Motor neuron (in vitro differentiated cells): ENCODE measurements at places on chromosomes 13 and 19. TPM values are rescaled to one million over a fixed set of nuclear protein-coding genes. Genes with fewer than 3 reads are reported as not detected.

Gene KLK4
- 0.67 and 1.1 TPM in 2 replicates for total RNA-seq

Gene UNC13A
- total RNA-seq: 17.4 and 21.3 TPM in 2 replicates

Gene GPC5
- total RNA-seq: 4.1 and 4.7 TPM in 2 replicates

Gene USE1
- total RNA-seq: 25.7 and 26.5 TPM in 2 replicates

Gene ELANE
- total RNA-seq: not detected in 2 replicates

Gene ZNF8
- total RNA-seq: 11.0 and 11.2 TPM in 2 replicates

Gene DAND5
- 0.14 TPM in 1 of 2 replicates, not detected in the other for total RNA-seq

Gene LMO7
- 5.3 and 6.2 TPM in 2 replicates for total RNA-seq

Gene BST2
- 11.8 and 13.9 TPM in 2 replicates for total RNA-seq

Gene CCL25
- 0.36 and 0.41 TPM in 2 replicates for total RNA-seq

Gene CDC16
- total RNA-seq: 33.9 and 47.0 TPM in 2 replicates

Gene EBI3
- total RNA-seq: not detected in 2 replicates

Gene ACP7
- total RNA-seq: not detected in 2 replicates

Gene LHB
- 0.88 TPM in 1 of 2 replicates, not detected in the other for total RNA-seq

Gene C5AR1
- total RNA-seq: 3.7 and 4.1 TPM in 2 replicates

Gene TLE2
- total RNA-seq: 7.6 and 8.3 TPM in 2 replicates

Gene DCUN1D2
- total RNA-seq: 22.0 and 24.4 TPM in 2 replicates

Gene CEACAM3
- total RNA-seq: not detected in 2 replicates

Gene PSG1
- 0.45 and 0.86 TPM in 2 replicates for total RNA-seq

Gene S1PR5
- not detected in 2 replicates for total RNA-seq

Gene PPM1N
- 0.59 and 1.3 TPM in 2 replicates for total RNA-seq

Gene TSSK6
- 1.9 and 2.0 TPM in 2 replicates for total RNA-seq

Gene NCCRP1
- 0.25 TPM in 1 of 2 replicates, not detected in the other for total RNA-seq

Gene PNMA8B
- 5.4 and 5.7 TPM in 2 replicates for total RNA-seq

Gene DYRK1B
- 12.5 and 14.3 TPM in 2 replicates for total RNA-seq

Gene ZNF835
- total RNA-seq: 0.19 and 0.34 TPM in 2 replicates

Gene ZNF534
- total RNA-seq: not detected in 2 replicates

Gene BCL3
- total RNA-seq: 2.7 and 3.0 TPM in 2 replicates

Gene SIGLEC10
- not detected in 2 replicates for total RNA-seq

Gene RAX2
- 0.18 and 0.21 TPM in 2 replicates for total RNA-seq

Gene VSTM2B
- total RNA-seq: 8.5 and 8.6 TPM in 2 replicates

Gene PRR19
- total RNA-seq: 0.63 and 0.92 TPM in 2 replicates

Gene CEACAM8
- 0.70 TPM in 1 of 2 replicates, not detected in the other for total RNA-seq

Gene PHLDB3
- total RNA-seq: 10.8 and 12.4 TPM in 2 replicates

Gene IL17D
- 9.9 and 13.2 TPM in 2 replicates for total RNA-seq

Gene PLVAP
- total RNA-seq: 0.19 TPM in 1 of 2 replicates, not detected in the other

Gene DAPK3
- 37.1 and 42.4 TPM in 2 replicates for total RNA-seq

Gene NCR1
- 0.54 TPM in 1 of 2 replicates, not detected in the other for total RNA-seq

Gene OR7G1
- total RNA-seq: not detected in 2 replicates

Gene U2AF2
- total RNA-seq: 225 and 231 TPM in 2 replicates

Gene KCNC3
- 2.1 and 2.6 TPM in 2 replicates for total RNA-seq

Gene TMEM86B
- 0.81 and 1.3 TPM in 2 replicates for total RNA-seq

Gene ZIC5
- 0.24 and 0.33 TPM in 2 replicates for total RNA-seq

Gene CYP2S1
- 1.0 and 1.6 TPM in 2 replicates for total RNA-seq

Gene SYT5
- total RNA-seq: 2.7 and 4.0 TPM in 2 replicates

Gene ZNF17
- total RNA-seq: 16.5 and 18.2 TPM in 2 replicates

Gene KLK2
- total RNA-seq: 0.73 and 1.3 TPM in 2 replicates

Gene PGLYRP2
- not detected in 2 replicates for total RNA-seq

Gene LILRB2
- 0.19 TPM in 1 of 2 replicates, not detected in the other for total RNA-seq

Gene ZNF560
- 0.21 TPM in 1 of 2 replicates, not detected in the other for total RNA-seq

Gene MEDAG
- not detected in 2 replicates for total RNA-seq

Gene KCNN1
- 4.3 and 4.8 TPM in 2 replicates for total RNA-seq

Gene ZNF442
- 1.8 and 3.4 TPM in 2 replicates for total RNA-seq

Gene ANGPTL4
- total RNA-seq: 1.6 and 2.5 TPM in 2 replicates

Gene CYP2A6
- not detected in 2 replicates for total RNA-seq
